ENCODE measurements at places on chromosomes 7 and 10. TPM values are rescaled to one million over a fixed set of nuclear protein-coding genes. Genes with fewer than 3 reads are reported as not detected.

The HOXA4 gene
- total RNA-seq: 0.14 TPM

DNA sequence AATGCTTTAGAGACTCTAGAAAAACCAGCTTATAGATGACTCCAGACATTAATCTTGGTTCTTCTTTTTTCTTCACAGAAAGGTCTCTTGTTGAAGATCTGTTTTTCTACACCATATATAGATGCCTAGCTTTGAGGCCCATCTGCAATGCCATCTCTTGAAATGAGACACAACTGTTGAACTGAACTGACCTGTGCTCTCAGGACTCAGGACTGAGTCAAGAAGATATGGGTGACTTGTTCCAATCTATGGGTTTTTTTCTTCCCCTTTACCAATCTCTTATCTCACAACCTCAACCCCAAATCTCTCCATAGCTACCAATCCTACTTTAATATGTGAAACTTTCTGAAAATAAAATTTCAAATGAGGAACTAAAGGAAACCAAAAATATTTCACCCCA lies 194.7 kb downstream of the SNX13 start:
- no peak for DNase-seq

- no peak for DNase-seq
Measured at GRCh38 chr10:86308056-86308455, 58.5 kb downstream of the GRID1 start.

DNA sequence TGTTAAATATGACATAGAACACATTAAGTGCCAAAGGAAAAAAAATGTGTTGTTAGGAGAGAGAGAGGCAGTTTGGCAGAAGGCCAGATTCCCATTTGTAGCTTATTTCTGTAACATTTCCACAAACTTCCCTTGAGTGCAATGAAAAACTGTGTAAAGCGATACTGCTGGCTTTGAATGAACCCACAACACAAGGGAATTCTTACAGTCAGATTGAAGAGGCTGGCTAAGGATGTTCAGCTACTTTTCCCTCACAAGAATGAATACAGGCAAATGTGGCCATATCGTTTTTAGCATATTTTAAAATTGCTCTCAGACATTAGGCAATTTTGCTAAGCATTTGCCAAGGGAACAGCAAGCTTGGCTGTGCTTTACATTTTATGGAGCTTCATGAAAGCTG lies 614.1 kb upstream of the FZD8 start:
- DNase-seq: no peak

The SDHAF3 gene
- 24.6 TPM for total RNA-seq

The ODAD2 gene
- not detected for total RNA-seq

DNA sequence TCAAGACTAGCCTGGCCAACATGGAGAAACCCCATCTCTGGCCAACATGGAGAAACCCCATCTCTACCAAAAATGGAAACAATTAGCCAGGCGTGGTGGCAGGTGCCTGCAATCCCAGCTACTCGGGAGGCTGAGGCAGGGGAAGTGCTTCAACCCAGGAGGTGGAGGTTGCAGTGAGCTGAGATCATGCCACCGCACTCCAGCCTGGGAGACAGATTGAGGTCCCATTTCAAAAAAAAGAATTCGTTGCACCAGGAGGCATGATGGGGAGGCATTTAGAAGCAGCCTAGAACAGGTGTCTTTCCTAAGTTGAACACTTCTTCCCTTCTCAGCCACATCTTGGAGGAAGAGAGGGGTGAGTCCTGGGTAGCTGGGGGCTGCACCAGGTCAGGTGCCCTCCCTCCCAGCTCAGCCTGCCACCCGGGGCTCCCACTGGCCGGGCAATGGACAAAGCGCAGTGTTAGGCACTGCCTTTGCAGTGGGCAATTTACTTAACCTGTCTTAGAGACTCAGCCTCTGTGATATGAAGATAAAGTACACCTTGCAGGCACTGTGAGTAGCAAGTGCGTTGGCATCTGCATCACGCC lies 726.8 kb downstream of the PARD3 start:
- DNase-seq: no peak

Measured in Right ventricle myocardium inferior (tissue), 1 donor.